Activated B cell treated with CpG ODN at 0.5 μM for 24 hours (primary cell): ENCODE measurements at places on chromosomes 2 and 18. TPM values are rescaled to one million over a fixed set of nuclear protein-coding genes. Genes with fewer than 3 reads are reported as not detected.
A peak's percentile ranks its signal among the peaks of the same experiment; 100 is the strongest.

SCN9A gene
- total RNA-seq, result not detected in 2 replicates

GRCh38 chr2:152165780-152166179, 9.8 kb downstream of the STAM2 start:
- H3K36me3 ChIP-seq, result peaks cover 18% of the 10 kb centered on the region
- no peak overlapping the region for H3K4me3 ChIP-seq
- H3K27ac ChIP-seq, result no peak overlapping the region
- no peaks in the 10 kb centered on the region for H3K27me3 ChIP-seq
- peaks cover 45% of the 10 kb centered on the region for H3K4me1 ChIP-seq

GRCh38 chr2:229387866-229388265, 116.8 kb upstream of the PID1 start:
- H3K36me3 ChIP-seq, result no peaks in the 10 kb centered on the region
- no peaks in the 10 kb centered on the region for H3K27me3 ChIP-seq
- H3K4me3 ChIP-seq, result no peak overlapping the region
- no peak overlapping the region for H3K27ac ChIP-seq
- H3K4me1 ChIP-seq, result no peaks in the 10 kb centered on the region

DNA sequence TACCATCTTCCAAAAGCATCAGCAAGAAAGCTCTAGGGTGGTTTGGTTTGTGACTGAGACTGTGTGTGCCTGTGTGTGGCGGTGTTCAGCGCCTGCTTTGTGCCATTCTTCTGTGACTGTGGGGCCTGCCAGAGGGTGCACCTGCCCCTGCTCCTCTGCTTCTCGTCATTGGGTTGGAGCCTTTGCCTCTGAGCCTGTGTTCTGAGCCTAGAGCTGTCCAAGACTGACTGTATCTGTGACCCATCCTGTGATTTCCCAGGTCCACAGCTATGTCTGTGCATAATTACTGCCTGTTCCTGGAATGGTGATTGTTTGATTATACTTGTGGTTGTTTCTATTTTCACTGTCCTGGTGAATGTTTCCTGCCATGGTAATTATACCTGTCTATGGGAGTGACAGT, 57.1 kb upstream of the KLHL29 start:
- no peak overlapping the region for H3K27ac ChIP-seq
- H3K4me1 ChIP-seq, result no peaks in the 10 kb centered on the region
- no peaks in the 10 kb centered on the region for H3K36me3 ChIP-seq
- DNase-seq, result no peak

DNA sequence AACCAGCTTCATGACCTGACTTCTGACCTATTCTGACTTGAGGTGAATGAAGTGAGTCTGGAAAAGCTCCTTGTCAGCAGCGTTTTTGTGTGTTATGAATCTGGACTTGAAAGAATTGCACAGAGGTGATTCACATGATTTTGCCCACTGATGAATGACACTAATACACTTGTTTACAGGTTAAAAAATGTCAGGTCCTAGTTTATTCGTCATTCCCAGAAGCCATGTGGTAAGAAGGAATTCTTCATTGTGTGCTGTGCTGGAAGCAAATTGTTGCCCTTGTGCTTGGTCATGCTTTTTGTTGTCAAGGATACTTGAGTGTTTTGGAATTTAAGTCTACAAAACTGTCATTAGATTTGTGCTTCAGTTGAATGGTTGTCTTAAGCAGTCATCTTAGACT, 15.5 kb downstream of the SEC11C start:
- no peaks in the 10 kb centered on the region for H3K27me3 ChIP-seq
- DNase-seq, result no peak
- peaks cover 85% of the 10 kb centered on the region for H3K36me3 ChIP-seq
- H3K4me3 ChIP-seq, result no peak overlapping the region
- no peak overlapping the region for H3K27ac ChIP-seq

RAB6C gene
- not detected in 2 replicates for total RNA-seq

DNA sequence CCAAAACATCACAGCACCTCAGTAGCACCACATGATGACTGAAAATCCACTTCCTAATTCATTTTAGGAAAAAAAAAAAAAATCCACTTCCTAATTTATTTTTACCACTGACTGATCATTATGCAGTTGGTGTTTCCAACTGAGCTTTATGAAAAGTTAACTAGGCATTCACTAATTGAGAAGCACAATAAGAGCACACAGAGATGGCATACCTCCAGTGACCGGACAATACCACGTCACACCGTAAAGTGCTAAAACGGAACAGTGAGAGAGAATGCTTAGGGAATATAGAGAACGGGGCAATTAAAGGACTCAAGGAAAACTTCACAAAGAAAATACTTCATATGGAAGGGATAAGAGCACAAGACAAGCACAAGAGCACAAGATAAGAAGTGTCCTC, 212.5 kb downstream of the NBAS start:
- DNase-seq, result no peak
- no peak overlapping the region for H3K4me3 ChIP-seq
- H3K27me3 ChIP-seq, result no peaks in the 10 kb centered on the region
- H3K4me1 ChIP-seq, result no peaks in the 10 kb centered on the region

DNA sequence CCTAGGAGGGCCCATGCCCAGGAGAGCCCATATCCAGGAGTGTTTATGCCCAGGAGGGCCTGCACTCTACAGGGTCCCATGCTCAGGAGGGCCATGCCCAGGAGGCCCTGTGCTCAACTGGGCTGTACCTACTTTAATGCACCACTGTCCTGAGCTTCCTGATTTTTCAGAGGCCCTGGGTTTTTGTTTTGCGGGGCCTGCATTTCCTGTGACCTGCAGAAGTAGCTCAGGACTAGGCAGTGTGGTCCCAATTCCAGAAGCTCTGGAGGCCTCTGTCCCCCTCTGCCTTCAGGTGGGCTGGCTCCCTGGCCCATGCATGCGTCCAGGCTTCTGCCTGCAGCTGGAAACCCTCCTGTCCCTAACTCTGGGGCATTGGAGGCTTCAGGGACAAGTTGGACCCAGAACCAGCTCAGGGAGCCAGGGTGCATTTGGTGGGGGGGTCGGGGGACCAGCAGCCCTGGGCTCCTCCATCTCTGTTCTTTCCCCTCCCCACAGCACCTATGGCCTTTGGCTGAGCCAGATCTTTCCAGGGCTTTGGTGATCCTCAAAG, 10.8 kb downstream of the GPR35 start:
- no peaks in the 10 kb centered on the region for H3K36me3 ChIP-seq
- no peaks in the 10 kb centered on the region for H3K4me1 ChIP-seq
- no peak overlapping the region for H3K27ac ChIP-seq
- DNase-seq, result peak; percentile 7

CNGA3 gene
- not detected in 2 replicates for total RNA-seq

GRCh38 chr2:219119422-219120043, 41.1 kb downstream of the NHEJ1 start:
- no peaks in the 10 kb centered on the region for H3K4me1 ChIP-seq
- no peaks in the 10 kb centered on the region for H3K27me3 ChIP-seq
- peaks cover 26% of the 10 kb centered on the region for H3K36me3 ChIP-seq
- no peak overlapping the region for H3K27ac ChIP-seq

DNA sequence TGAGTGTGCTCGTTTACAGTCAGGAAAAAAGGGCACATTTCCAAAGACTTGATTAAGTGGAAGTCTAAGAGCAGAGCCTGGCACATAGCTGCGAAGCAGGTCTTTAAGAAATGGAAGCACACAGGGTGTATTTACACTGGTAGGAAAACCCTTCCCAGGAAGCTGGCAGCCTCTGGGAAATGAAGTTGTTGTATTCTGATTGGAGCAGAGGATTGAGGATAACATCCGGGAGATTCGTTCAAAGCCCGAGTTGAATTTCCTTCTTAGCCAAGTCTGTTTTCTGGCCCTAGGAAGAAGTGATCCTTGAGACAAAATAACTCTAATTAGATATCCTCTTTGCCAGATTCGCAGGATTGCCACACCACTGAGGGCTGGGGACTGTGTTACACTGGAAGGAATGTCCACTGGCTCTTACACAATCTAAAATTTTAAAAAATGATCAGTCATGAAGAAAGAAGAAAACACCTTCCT, 75.9 kb downstream of the ITGB1BP1 start:
- H3K27me3 ChIP-seq, result peaks cover 10% of the 10 kb centered on the region
- no peak for DNase-seq
- no peak overlapping the region for H3K27ac ChIP-seq
- no peaks in the 10 kb centered on the region for H3K4me1 ChIP-seq
- no peak overlapping the region for H3K4me3 ChIP-seq
- no peaks in the 10 kb centered on the region for H3K36me3 ChIP-seq

NCL gene
- total RNA-seq, result 693 and 761 TPM in 2 replicates

CCBE1 gene
- total RNA-seq, result 0.04 TPM in 1 of 2 replicates, not detected in the other
